ENCODE measurements at places on chromosomes 5 and 9.

GRCh38 chr5:138956801-138957200, 81.7 kb upstream of the LRRTM2 start:
- DNase-seq = no peak

GRCh38 chr5:2538169-2538568, 213.3 kb downstream of the IRX2 start:
- no peak for DNase-seq

- no peak for DNase-seq
These were observed 71.4 kb downstream of the SLC12A2 start for GRCh38 chr5:128154943-128155342.

DNA sequence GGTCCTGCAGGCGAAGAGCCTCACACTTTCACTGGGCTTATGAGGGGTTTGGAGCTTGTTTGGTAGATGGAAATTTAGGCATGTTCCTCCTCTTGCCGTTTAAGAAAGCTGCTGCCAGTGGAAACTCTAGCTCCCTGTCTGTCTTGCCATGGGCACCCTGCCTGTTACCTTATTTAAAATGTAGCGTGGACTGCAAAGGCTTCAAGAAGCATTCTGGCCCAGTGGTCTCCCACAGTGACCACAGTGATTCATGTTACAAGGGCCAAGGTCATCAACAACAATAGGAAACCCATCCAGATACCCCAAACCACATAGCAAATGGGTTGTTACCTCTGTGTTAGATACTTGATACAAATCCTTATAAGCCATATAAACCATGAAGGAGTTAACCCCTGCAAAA, 96.6 kb downstream of the DPYSL3 start:
- no peak for DNase-seq

- no peak for DNase-seq
These were observed 57.1 kb downstream of the MFAP3 start for GRCh38 chr5:154095904-154096303.

DNA sequence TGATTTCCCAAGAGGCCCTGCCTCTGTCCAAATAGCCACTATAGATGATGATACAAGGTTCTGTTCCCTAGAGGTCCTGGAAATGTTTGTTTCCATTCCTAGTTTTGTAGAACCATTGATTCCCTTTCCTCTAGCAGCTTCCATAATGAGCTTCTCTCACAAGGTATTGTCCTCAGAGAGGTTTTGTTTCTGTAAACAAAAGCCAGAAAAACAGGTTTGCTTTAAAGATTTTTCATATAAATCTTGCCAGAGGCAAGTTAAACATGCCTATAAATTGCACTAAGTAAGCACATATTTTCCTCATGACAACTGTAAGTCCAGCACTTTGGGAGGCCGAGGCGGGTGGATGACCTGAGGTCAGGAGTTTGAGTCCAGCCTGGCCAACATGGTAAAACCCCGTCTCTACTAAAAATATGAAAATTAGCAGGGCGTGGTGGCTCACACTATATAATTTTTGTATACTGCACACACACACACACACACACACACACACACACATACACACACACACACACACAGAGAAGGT, 1787.7 kb downstream of the EFNA5 start:
- DNase-seq = no peak

DNA sequence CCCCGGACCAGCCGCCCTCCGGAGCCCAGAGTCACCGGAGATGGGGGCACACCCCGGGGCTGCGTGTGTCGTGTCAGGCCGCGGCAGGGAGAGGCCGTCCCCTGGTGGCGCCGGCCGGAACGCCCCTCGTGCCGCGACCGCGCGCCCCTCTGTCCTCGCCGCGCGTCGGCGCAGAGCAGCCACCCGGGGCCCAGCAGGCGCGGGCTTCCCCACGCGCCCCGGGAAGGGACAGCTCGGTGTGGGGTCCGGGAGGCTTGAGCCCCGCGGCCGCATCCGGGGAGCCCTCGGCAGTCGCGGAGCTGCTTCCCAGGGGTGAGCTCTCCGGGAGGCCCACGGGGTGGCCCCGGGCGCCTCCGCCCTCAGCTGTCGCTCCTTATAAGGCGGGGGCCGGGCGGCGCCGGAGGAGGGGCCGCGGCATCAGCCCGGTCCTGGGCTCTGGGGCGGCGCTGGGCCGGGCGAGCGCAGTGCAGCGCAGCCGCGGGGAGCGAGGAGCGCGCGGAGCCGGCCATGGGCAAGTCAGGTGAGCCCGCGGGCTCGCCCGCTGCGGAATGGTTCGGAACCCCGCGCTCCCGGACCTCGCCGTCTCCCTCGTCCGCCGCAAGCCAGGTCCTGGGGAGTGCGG, at the start of gene GLIPR2:
GLIPR2 (plus strand) TSS at position 462 of the 622 bp plus-strand sequence; CDS start at position 508, 46 bp downstream.
- DNase-seq = peak; percentile 75

All from naive B cell (primary cell).